AG09309 (cell line): ENCODE measurements at places on chromosomes 6 and 20.

- no peak for DNase-seq
Measured at GRCh38 chr6:113450061-113450465, 407.1 kb upstream of the MARCKS start.

DNA sequence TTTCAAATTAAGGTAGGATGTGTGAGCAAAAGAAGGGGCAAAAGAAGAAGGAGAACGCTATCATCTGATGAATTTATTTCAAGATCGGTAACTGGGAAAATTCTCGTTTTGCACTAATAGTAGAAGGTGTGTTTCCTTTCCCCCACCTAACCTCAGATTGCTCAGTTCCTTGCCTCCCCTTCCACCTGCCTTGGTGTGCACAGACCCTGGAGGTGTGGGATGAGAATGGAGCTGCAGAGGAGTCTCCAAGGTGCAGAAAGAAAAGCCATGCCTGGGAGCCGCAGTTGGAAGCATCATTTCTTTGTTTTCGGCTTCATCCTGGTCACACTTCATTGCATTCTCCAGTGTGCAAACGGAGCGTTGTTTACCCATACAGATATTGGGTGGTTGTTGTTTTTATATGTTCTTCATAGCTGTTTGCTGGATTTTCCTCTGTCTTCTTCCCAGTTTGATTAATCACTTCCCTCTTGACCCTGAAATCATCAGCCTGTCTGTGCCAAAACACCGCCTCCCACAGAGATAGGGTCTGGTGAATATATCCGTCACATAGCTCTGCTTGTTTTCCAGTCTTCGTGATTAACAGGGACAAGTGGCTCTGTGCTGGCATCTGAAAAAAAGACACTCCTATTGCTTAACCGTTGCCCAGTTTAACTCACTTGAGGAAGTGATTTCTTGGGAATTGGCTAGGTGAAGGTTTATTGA lies 40.2 kb upstream of the NEDD9 start:
- DNase-seq: no peak

DNA sequence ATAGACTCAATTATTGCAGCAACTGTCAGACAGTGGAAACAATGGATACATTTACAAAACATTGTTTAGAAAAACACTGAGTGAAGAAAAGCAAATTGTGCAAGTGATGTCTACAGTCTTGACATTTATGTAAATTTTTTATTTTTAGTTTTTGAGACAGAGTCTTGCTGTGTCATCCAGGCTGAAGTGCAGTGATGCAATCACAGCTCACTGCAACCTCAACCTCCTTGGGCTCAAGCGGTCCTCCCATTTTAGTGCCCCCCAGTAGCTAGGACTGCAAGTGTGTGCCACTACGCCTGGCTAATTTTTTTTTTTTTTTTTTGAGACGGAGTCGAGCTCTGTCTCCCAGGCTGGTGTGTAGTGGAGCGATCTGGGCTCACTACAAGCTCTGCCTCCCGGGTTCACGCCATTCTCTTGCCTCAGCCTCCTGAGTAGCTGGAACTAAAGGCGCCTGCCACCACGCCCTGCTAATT lies 9.7 kb downstream of the CNBD2 start:
- peak; percentile 21 for DNase-seq

DNA sequence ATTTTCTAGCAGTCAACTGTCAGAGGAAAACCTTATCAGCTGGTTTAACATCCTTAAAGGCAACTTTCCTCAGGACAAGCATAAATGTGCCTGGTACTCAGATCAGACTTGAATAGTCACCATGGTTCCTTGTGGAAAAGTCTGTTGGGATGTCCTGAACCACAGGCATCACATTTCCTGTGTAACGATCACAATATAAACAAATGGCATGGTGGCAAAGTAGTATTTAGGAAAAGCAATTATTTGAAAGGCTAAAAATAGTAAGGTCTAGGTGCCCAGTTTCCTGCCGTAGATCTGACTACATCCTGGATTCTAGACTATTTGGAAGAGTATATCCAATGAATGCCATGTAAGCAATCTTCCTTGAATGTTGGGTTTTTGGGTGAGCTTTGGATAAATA lies 271.9 kb upstream of the AGPAT4 start:
- DNase-seq: no peak

- no peak for DNase-seq
Measured at GRCh38 chr6:163994566-163994965, 580.0 kb downstream of the QKI start.

DNA sequence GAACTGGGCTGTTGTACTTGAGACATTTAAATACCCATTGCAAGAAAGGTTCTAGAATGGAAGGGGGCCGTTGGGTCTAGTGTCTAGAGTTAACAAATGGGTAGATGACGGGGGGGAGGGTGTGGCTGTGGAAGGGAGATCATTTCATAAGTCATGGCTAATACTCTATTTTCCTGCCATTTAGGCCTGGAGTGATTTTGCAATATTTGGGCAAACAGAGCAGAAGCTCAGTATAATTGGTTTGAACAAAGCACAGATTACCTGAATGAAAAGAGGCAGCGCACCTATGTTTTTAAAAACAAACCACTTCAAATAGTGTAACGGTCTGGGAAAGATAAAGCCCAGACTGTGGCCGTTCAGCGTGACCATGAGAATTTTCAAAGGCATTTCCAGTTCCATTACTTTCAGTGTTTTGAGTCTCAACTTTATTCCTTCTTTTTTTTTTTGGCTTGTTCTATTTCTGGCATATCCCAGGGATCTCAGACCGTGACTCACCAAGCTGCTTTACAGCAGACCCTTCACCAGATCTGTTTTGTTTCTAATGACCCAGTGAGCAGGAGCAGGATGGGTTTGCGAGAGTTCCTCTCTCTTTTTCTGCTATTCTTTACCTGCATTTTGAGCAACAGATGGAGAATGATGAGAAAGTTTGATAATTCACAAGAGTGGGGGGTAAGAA lies 73.7 kb downstream of the LYRM2 start:
- no peak for DNase-seq

GRCh38 chr6:105609375-105609991 lies 206.6 kb upstream of the PREP start:
- no peak for DNase-seq
